ENCODE measurements at places on chromosomes 13 and 19.

GRCh38 chr19:13909430-13909829, 3.4 kb downstream of the CC2D1A start:
- no peak for DNase-seq

DNA sequence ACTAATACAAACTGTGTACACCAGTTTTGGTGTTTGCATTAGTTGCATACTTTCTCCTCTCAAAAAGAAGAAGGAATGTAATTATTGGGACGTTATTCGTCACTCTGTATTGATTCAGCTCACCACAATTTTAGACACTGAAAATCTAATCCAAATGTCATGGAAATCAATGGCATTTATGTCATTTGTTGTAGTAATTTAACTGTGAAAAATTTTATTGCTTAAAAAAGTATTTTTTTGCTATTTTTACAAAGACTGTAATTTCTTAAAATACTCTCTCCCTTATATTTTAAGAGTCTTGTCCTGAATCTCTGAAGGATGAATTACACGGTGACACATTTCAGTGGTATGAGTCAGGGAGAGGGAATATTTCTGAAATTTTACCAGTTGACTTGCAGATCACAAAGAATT, 2117.6 kb downstream of the PCDH9 start:
- peak; percentile 78 for DNase-seq

DNA sequence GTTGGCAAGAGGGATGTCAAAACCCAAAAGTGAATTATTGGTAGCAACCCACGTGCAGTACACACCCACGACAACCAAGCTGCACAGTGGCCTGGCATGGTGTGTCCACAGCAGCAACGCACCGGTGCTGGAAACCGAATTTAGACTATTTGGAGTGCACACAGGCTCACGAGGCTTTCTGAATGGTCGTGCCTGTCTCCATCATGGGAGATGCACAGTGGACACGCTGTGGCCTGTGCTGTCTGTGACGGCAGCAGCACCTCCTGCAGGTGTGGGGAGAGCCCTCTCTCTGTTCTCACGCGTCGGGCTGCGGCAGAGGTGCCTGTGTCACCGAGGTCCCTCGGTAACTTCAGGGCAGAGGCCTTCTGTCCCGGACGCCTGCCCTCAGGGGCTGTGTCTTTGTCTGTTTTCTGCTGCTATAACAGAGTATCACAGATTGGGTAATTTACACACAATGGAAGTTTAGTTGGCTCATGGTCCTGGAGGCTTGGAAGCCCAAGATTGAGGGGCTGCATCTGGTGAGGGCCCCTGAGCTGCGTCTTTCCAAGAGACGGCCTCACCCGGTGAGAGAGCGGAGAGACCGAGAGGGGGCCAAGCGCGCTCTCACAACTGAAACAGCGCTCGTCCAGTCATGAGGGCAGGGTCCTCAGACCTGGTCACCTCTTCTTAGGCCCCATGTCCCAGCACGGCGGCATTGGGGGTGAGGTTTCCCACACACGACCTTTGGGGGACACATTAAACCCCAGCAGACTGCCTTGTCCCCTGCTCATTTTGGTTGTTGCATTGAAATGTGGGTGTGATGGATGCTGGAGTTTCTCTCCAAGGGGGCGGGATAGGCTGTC, 9.1 kb upstream of the MCF2L start:
- DNase-seq: no peak

- no peak for DNase-seq
Observed at GRCh38 chr19:13764821-13765394, 586 bp downstream of the MRI1 start.

DNA sequence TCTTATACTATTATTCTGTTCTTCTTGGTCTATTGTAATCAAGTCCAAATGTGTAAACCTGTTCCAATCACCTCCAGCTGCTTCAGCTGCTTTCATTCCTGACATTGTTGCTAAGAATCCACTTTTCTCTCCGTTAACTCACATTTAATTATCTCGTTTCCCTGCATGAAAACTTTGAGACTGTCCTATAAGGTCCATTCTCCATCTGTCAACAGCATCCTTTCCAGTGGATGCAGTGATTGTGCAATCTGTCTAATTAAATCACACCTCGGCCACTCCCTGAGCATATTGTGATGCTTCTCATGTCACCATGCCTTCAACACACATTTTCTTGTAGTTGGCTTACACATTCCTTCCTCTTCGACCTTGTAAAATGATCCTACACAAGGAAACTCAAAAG, 1626.9 kb upstream of the SLC10A2 start:
- DNase-seq: no peak

- DNase-seq: no peak
Observed at GRCh38 chr13:110876609-110877008, 38.3 kb downstream of the ANKRD10 start.

GRCh38 chr13:37561031-37561430, 37.5 kb downstream of the POSTN start:
- no peak for DNase-seq

DNA sequence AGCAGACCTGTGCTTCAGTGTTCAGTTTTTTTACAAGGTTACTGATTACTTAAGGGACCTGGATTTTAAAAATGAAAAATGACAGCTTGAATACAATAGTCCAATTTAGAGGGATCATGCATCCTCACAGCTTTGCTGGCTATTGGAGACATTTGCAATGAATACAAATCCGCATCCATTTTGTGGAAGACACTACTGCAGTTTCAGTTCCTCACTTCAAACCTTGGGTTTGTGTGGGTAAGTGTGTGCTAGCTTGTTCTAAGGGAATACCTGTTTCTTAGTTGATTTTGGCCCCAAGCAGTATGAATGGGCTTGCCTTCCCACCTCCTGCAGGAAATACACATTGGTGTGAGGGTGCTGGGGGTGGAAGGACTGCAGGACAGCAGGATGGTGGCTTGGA, 222.4 kb downstream of the OLFM4 start:
- DNase-seq: no peak

- peak; percentile 65 for DNase-seq
Observed at GRCh38 chr13:50421473-50422130, 406.4 kb downstream of the KCNRG start.

- DNase-seq: peak; percentile 37
Observed at GRCh38 chr13:113400621-113401451, 36.9 kb upstream of the GRTP1 start.

DNA sequence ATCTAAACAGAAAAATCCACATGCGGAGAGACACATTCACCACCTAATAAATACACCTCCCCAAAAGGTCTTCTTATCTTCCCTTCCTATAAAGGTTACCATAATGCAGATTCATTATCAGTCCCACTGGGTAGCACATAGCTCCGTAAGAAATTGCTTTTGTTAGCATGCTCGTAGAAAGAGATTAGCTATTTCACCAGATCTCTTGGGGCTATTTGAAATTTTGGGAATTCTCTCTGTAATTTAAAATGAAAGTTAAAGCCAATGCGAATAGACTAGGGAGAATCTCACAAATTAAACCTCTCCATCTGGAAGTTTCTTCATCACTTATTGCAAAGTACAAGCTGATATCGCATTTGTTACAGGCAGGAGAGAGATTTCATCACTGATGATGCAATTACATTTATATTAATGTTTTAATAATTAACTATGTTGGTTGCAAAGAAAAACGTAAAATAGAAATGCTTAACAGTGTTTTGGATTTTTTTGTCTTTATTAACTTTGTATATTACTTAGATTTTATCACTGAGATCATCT, 12.9 kb upstream of the DACH1 start:
- no peak for DNase-seq

DNA sequence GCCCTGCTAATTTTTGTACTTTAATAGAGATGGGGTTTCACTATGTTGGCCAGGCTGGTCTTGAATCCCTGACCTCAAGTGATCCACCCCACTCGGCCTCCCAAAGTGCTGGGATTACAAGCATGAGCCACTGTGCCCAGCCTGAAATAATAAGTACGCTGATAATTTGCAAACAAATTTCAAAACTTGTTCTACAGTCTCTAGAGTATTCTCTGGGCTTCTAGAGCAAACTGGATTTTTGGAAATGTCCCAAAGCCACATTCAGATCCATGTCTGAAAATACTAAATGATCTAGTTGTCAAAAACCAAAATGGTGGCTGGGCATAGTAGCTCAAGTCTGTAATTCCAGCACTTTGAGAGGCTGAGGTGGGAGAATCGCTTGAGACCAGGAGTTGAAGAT, 39.9 kb upstream of the PSPC1 start:
- no peak for DNase-seq

- DNase-seq: peak; percentile 1
Observed at GRCh38 chr13:96499656-96500055, 409.7 kb downstream of the HS6ST3 start.

- no peak for DNase-seq
Observed at GRCh38 chr19:35959040-35959967, 23.1 kb downstream of the LRFN3 start.

DNA sequence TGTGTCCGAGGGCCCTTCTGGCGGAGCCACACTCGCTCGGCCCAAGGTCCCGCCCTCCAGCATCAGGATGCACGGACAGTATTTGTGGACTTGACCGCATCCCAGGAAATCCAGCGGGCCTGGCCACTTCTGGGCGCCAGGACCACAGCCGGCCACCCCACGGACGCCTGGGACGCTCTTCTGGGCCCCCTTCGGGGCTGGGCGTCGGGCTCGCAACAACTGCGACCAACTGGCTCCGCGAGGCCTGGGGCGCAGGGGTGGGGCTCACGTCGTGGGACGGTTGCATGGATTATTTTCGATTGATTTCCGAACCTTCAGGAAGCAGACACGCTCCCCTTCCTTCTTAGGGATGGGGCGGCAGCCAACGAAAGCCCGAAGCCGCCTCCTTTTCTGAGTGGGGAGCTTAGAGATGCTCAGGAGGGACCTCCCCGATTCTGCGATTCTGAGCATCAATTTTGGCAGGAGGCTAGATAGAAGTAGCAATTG, 521 bp upstream of the NUP58 start:
- DNase-seq: no peak

DNA sequence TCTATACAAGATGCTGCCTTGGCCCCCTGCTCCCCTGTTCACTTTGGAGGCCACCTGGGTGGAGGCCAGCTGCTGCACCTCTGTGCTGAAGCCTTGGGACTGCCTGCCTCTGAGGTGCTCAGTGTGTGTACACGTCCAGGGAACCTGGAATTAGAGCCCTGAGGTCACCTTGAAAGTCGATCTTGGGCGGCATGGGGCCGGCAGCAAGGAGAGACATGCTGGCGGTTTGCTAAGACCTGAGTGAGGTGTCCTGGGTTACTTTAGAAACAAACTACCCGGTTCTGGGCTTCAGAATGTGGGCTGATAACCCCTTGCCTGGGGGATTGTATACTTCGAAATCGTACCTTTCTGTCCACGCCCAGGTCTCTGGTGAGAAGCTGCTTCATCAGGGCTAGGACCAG, 25.5 kb downstream of the TSSK6 start:
- no peak for DNase-seq

GRCh38 chr13:26584713-26585112, 27.2 kb downstream of the WASF3 start:
- peak; percentile 94 for DNase-seq

- no peak for DNase-seq
Observed at GRCh38 chr13:27261396-27261795, 9.2 kb upstream of the RASL11A start.

DNA sequence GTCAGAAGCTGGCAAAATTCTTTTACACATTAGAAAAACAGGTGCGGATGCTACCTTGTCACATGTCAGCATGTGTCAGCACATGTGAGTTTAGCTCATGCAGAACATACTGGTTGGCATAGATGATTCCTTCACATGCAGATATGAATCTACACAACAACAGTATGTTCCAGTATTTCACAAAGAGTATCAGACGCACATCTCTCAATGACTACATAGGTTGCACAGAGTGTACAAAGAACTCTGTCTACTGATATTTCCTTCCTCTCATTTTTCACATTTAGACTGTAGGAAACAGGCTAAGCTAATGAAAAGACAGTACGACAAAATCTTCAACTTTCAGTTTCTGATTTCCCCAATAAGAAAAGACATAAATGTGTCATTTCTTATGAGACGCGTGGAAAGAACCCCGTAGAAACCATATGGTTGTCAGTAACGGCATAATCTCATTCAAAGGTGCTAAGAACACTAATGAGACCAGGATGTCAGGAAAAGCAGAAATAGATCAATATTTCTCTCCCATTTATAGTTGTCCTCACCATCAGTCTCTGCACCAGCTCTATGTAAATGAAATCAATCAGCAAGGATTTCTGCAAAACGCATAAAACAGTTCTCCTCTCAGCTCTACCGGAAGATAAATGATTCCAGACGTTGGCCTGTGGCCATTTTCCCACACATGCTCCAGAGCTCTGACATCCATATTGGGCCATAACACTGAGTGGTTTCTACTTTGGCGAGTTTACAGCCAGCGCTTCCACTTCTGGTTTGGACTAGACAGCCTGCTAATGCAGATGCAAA, 81.2 kb downstream of the STARD13 start:
- peak; percentile 97 for DNase-seq

DNA sequence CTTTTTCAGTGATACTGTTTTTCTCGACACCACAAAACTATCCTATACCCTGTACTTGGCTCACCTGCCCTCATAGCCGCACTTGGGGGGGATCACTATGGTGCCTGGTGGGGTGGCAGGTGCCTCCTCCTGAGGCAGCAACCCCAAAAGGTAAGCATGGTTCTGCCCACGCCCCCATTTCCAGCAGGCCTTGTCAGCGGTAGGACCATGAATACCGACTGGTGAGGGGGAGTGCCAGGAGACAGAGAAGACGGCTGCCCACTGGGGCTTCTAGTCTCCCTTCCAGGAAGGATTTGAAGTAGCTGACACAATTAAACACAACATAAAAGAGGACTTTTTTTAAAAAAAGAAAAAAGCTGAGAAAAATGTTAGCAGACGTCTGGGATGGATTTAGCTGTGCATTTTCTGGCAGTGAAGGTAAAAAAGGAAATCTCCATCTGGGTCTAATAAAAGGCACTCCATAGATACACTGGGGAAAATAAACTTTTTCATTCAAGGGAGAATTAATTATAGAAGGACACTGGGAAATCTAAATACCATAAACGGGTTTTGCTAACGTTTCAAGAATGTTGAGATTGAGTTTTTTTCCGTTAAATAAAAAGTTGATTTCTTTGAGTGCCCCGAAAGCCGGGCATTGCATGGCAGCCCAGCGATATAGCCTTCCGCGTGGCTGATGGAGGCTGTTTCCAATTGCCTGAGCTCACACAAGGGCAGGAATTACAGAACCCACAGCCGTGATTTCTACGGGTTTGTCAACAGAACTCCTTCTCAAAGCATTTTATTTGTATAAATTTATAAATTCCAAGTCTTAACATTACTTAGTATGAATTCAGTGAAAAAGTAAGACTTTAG, 45.1 kb downstream of the ATP11A start:
- DNase-seq: peak; percentile 64

GRCh38 chr13:91141543-91142061, 205.9 kb upstream of the MIR17HG start:
- DNase-seq: no peak

GRCh38 chr19:30512176-30513081, 140.2 kb downstream of the ZNF536 start:
- peak; percentile 59 for DNase-seq

Measured in fibroblast of upper back skin (primary cell).